Stimulated activated CD4-positive, alpha-beta T cell treated with anti-CD3 and anti-CD28 coated beads, Interleukin-1b, Interleukin-23, amount 100 ng/mL, for 24 hours (primary cell): ENCODE measurements at places on chromosomes 6 and 20.

GRCh38 chr6:160837146-160837545 is 135.1 kb downstream of the PLG start:
- DNase-seq = no peak

- DNase-seq = no peak
These were observed 1295.6 kb upstream of the CITED2 start for GRCh38 chr6:140670021-140670420.

DNA sequence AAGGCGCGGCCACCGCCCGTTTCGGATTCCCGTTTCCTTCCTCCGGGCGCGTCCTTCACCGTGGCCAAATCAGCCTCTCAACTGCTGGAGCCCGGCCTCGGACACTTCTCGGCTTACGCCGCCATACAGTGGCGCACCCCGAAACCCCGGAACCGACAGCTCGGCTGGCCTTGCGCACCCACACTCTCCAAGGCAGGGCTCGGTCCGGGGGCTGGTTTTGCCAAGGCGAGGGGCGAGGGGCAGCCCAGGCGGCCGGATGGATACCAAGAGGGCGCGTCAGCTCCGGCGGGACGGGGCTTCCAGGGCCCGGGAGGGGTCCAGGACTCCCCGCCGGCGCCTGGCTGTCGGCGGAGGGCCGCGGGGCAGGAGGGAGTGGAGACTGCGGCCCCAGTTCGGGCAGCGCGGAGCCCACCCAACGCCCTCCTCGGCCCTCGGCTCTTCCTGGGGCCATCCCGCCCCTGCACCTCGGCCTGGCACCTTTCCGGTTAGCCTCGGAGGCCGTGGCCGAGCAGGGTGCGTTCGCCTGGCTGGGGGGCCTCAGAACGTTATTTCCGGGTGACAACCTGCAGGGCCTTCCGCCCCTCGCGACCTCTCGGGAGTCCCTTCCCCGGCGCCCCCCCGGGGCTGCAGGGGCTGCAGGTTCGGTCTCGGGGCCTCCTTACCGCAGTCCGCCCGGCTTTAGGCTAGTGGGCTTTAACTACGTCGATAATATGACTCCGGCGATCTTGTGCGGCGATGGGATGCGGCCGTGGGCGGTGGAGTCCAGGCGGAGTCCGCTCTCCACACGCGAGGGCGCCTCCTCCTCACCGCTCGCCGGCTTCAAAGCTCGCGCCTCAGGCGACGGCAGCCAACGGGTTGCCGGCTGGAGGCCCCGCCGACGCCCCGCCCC is 697 bp upstream of the CEP43 start:
- DNase-seq = no peak

DNA sequence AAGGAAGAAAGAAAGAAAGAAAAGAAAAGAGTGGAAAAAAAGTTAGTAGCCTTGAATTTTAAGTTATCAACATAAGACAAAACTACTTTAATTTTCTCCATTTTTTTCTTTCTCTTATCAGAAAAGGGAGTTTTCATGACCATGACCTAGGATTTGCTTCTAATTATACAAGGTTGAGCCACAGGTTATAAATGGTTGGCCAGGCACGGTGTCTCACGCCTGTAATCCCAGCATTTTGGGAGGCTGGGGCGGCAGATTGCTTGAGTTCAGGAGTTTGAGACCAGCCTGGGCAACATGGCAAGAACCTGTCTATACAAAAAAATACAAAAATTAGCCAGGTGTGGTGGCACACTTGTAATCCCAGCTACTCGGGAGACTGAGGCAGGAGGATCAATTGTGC is 7.8 kb upstream of the MTRES1 start:
- DNase-seq = no peak

DNA sequence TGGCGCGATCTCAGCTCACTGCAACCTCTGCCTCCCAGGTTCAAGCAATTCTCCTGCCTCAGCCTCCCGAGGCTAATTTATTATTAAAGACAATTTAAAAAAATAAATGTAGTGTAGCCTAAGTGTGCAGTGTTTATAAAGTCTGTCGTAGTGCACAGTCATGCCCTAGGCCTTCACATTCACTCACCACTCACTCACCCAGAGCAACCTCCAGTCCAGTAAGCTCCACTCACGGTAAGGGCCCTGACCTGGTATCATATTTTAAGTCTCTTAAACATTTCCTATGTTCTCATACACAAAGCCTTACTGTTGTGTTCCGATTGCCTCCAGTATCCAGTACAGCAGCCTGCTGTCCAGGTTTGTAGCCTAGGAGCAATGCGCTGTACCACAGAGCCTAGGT is 168.2 kb upstream of the FOXQ1 start:
- DNase-seq = no peak

DNA sequence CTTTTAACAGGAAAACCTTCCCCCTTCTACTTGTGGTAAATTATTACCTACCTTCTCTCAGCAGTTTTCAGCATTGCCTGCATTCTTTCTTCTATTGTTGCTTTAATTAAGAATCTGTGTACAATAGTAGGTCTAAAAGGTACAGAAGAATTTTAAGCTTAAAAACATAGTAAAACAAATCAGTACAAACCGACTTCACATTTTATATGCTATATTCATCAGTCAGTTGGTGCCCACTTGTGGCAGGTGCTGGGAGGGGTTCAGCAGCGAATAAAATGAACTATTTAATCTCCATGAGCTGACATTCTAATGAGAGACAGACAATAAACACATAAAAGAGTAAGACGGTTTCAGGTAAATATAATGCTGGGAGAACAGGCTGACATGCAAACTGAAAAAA is 73.4 kb upstream of the FBXO30 start:
- DNase-seq = no peak

DNA sequence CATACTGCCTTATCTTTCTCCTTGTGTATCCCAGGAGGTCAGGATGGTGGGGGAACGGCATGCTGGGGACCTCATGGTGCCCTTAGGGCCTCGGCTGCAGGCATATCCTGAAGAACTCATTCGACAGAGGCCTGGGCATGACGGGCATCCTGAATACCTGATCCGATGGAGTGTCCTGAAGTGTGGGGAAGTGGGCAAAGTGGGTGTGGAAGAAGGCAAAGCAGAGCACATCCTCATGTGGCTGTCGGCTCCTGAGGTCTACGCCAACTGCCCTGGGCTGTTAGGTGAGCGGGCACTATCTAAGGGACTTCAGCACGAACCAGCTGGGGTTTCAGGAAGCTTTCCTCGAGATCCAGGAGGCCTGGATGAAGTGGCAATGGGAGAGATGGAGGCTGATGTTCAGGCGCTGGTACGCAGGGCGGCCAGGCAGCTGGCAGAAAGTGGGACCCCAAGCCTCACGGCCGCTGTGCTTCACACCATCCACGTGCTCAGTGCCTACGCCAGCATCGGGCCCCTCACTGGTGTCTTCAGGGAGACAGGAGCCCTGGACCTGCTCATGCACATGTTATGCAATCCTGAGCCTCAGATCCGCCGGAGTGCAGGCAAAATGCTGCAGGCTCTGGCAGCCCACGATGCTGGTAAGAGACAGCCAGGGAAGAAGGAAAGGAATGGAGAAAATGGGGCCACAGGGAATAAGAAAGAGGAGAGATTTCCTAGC is 2.4 kb downstream of the CUL9 start:
- no peak for DNase-seq

DNA sequence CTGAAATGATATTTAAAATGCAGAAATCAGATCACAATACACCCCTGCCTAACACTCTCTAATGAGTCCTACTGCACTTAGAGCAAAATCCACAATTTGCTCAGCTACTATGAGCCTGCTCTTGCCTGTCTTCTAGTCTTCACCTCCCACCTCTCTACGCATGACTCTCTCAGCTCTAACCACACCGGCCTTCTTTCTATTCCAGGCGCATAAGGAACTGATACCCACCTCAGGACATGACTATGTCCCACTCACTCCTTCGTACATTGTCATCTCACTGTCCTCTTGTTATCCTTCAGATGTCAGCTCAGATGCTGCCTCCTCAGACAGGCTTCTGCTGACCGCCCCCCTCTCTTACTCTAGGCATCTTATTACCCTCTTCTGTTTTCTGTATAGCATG is 201.0 kb upstream of the FLRT3 start:
- no peak for DNase-seq

- no peak for DNase-seq
These were observed 46.1 kb downstream of the CD40 start for GRCh38 chr20:46164254-46164653.

- DNase-seq = no peak
These were observed 82.4 kb downstream of the CDH26 start for GRCh38 chr20:60040471-60041162.

GRCh38 chr6:119129148-119129967 is 50.9 kb upstream of the FAM184A start:
- no peak for DNase-seq

GRCh38 chr6:3457710-3458602 is 1.1 kb upstream of the SLC22A23 start:
- no peak for DNase-seq

- no peak for DNase-seq
These were observed 1.5 kb upstream of the ARID1B start for GRCh38 chr6:156775717-156776116.

- no peak for DNase-seq
These were observed 180.2 kb downstream of the PACRG start for GRCh38 chr6:162907876-162908481.

DNA sequence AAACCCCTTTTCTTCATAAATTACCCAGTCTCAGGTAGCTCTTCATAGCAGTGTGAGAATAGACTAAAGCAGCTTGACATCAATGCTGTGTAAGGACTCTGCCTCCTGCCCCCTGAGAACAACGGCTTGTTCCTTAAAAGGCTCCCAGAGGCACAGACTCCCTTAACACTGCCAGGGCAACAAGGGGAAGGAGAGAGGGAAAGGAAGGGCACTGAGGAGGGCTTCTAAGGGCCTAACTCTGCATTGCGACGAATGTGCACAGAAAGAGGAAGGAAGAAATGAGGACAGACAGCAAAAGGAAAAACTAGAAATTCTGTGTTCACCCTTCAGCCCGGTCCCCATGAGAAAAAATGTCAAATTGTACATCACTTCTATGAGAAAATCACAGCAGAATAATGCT is 74.0 kb downstream of the AGPAT4 start:
- no peak for DNase-seq

GRCh38 chr6:15512126-15512525 is 150.7 kb downstream of the DTNBP1 start:
- no peak for DNase-seq

DNA sequence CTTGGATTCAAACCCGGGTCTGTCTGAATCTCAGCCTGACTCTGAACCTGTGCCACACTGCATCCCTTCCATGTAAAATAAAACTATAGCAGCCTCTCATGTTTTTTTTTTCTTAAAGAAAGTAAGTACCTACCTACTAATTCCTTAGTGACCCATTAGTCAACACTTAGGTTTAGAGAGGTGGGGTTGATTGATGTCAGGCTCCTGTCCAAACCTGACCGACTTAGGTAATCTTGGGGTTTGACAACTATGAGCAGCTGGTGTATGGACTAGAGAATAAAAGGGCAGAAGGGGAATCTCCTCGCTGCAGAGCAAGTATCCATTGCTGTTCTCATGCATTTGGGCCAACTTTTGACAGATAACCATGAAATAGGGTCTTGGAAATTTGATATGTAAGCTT is 6.5 kb downstream of the NKAIN2 start:
- DNase-seq = no peak

DNA sequence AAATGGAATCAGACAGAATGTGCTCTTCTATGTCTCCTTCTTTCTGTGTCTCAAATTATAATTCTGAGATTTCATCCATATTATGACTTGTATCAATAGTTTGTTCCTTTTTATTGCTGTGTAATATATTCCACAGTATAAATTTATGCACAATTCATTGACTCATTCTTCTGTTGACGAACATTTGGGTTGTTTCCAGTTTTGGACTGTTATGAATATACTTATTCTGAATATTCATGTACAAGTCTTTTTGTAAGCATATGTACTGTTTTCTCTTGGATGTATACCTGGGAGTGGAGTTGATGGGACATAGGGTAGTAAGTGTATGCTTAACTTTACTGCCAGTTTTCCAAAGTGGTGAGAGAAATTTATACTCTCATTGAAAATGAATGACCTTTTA is 28.1 kb upstream of the TRAF3IP2 start:
- no peak for DNase-seq

DNA sequence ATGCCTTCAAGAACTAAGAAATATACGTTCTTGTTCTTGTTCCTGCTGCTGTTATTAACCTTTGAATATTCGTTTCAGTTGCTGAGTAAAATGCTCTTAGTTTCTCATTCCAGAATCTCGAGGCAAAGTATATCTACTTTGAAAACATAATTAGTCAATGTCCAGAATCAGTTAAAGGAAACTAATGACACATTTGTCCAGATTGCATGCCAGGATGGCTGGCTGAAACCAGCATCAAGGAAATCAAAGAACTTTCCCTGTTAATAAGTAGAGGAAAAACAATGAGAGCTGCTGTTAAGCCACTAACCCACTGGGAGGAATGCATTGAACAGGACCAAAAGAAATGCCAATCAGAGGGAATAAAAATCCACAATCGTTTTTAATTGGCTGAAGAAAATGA is 196.9 kb downstream of the ALDH8A1 start:
- DNase-seq = no peak

DNA sequence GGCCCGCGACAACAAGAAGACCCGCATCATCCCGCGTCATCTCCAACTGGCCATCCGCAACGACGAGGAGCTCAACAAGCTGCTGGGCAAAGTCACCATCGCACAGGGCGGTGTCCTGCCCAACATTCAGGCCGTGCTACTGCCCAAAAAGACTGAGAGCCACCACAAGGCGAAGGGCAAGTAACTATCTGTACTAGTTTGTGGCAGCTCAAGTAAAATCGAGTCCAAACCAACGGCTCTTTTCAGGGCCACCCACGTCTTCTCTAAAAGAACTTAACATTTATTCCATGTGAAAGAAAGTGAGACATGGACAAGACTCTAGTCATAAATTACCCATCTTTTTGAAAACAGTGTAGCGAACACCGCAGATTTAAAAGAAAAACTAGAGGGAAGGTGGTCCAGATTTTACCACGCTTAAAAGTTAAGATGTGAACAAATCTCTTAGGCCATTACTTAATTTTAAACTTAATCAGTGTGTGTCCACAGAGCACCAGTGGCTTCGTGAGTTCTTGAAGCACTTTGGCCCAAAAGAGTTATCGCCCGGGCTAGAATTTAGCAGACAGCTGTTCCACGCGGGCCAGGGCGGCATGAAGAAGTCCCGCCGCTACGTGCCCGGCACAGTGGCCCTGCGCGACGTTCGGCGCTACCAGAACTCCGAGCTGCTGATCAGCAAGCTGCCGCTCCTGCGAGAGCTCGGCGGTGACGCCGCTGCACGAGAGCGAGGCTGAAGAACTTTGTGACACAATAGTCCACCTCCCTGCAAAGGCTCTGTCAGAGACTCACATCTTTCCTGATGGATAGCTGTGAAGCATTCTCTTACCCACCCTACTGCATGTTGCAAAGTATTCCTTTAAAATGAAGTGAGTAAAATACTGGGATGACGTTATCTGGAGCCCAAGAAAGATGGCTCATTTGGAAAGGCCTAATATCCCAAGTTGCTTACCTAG is 113.9 kb upstream of the PRSS16 start:
- DNase-seq = no peak
